ENCODE measurements at places on chromosomes 6 and 20.

- no peak for DNase-seq
These were observed 86.3 kb downstream of the SOD2 start for GRCh38 chr6:159606786-159607185.

GRCh38 chr6:21265730-21266044, 327.9 kb upstream of the SOX4 start:
- DNase-seq = peak; percentile 11

GRCh38 chr6:37280162-37280887, 22.4 kb upstream of the TMEM217 start:
- DNase-seq = no peak

DNA sequence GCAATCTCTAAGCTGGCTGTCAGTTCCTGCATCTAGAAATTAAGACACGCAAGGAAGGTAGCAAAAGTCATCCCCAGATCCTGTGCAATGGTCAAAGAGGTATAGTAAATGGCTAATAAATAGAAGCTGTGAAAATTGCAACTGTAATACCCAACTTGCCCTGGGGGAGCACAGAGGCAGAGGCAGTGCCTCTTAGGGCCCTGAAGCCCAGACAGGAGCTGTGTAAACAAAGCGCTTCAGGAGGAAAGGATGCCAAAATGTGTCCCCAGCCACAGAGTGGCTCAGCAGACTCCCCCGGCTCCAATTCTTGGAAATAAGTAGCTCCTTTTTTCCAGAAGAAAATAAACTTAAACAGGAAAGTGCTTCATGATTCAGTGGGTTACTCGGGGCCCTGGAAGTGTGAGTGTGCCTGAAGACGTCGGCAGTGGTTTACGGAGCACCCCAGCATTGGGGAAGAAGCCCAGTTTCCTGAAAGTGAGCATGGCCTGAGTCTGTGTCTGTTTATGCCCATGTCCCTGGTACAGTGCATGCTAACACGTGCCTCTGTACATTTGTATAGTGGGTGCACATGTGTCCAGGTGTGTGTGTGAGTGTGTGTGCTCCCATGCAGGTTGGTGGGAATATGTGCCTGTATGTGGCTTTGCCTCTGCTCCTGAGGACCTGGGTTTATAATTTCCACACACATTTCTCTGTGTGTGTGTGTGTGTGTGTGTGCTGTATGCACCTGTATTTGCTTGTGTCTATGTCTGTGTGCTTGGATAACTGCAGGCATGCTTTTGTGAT, 246.7 kb downstream of the MAFB start:
- no peak for DNase-seq

- peak; percentile 20 for DNase-seq
These were observed 12.1 kb downstream of the LGSN start for GRCh38 chr6:63307581-63308246.

DNA sequence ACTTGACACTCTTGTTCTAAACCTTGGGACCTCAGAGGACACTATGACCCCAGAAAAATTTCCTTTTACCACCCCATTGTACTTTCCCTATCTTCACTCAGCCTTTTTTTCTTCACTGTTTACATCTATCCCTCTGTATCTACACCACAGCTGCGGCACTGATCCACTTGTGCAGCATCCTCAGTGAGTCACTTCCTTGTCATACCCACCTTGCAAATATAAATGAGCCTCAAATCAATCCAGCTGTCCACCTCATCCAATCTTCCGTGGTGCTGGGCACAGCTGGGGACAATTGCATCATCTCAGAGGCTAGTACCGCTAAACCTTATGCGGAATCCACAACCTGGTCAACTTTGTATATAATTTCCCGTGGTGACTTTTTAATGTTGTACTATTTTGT, 710.5 kb downstream of the QKI start:
- no peak for DNase-seq

DNA sequence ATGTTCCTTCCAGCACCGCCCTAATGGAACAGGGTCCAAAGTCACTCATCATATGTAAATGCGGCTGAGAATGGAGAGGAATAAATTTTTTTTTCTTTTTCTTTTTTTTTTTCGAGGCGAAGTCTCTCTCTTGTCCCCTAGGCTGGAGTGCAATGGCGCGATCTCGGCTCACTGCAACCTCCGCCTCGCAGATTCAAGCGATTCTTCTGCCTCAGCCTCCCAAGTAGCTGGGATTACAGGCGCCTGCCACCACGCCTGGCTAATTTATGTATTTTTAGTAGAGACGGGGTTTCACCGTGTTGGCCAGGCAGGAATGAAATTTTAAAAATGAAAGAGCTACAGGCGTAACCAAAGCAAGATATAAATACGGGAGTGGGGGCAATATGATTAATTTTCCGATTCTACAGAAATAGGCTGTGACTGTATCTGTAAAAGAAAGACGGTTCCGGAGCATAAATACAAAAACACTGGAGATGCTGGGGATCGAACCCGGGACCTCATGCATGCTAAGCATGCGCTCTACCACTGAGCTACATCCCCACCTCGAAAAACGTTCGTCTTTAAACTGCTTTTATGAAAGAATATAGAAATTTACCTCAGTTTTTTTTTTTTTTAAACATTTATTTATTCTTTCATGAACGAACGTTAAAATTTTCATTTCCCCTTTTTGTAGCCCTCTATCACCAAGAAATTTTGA, 132.2 kb downstream of the GPX5 start:
- no peak for DNase-seq

- no peak for DNase-seq
These were observed 518.1 kb upstream of the JARID2 start for GRCh38 chr6:14727494-14728395.

DNA sequence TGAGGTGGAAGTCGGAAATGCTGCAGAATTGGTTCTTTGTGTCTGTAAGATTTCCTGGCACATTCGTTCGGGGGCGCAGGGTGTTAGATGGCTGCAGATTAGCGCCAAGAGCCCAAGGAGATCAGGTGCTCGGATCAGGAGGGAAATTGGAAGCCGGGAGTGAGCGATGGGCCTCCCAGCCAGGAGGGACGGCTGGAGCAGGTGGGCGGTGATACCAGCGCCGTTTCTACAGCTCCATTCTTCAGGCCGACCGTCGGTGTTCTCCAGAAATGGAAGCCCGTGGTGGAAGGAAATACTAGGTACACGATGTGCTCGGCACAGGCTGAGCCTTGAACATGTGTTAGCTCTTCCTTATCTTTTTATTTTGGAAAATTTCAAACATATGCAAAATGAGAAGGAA, 6.5 kb downstream of the SIRPA start:
- DNase-seq = no peak

DNA sequence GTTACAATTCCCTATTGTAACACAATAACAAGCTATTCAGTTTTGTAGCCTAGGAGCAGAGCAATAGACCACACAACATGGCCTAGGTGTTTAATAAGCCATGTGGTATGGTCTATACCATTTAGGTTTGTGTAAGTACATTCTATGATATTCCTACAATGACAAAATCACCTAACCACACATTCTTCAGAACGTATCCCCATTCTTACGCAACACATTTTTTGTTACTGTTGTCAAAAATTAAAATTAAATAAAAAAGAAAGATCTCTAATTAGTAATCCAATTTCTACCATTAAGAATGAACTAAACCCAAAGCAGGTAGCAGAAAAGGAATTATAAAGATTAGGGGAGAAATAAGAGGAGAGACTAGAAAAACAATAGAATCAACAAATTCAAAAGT, 44.0 kb downstream of the RANBP9 start:
- DNase-seq = no peak

DNA sequence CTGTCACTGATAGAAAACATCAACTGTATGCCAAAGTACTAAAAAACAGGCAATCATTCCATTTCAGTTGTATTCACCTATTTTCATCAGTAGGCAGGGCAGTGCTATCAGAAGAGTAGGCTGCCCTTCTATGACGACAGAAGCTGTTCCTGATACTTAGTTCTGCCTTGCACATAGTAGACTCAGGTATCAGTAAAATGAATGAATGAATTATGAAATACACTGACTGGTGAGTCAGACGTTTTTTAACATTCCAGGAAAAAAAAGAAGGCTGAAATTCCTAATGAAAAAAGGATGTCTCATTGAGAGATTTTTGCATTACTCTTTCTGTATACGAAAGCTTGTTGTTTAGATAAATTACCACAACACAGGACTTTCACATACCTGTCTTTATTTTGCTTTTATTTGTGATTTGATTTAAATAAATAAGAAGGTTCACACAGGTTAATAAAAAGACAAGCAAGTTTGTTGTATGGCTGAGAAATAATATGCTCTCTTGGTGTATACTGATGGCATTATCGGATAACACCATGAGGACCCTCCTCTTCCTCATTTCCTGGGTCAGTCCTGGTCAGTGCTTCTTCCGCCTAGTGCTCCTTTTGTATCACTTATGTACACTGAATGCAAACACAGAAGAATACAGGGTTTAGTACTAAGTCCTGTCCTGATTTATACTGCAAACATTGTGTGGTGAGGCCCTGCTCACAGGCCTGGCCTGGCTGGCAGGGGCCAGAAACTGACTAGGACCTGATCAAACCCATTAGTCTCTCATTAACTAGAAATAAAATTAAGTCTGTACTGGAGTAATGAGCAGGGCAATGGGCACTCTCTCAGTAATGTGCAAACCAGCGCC, 39.4 kb upstream of the SPDEF start:
- peak; percentile 23 for DNase-seq

DNA sequence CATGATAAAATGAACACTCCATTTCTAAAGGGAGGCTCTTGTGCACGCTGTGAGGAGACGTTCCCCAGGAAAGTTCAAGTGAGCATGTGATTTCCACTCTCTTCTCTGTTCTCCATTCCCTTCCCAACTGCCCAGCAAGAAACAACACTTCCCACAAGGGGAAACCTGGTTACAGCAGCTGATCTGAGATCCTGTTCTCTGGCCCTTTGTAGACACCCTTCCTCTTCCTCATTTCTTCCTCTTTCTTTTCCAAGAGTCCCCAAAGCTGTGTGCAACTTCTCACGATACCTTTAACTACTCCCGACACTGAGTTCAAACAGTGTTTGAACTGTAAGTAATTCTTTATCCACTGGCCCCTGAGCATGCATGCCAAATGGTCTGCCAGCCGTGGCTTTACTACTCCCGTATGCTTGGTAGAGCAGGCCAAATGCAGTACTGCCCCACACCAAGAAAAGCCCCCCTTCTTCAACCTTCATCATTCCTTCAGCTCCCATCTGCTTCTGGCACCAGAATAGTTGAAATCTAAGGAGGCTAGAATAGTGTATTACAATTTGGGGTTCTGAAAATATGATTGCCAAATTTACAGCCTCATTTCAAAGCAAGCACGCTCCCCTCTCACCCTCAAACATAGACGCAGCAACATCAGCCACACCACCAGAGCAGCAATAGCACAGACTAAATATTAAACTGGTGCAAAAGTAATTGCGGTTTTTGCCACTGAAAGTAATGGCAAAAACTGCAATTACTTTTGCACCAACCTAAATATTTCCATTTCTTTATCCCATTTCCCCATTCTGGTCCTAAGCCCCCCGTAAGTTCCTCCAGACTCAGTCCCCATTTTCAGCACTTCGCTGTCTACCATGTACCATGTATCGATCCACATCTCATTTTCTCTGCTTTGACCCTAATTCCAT, 4.3 kb downstream of the HLA-DMB start:
- DNase-seq = no peak

DNA sequence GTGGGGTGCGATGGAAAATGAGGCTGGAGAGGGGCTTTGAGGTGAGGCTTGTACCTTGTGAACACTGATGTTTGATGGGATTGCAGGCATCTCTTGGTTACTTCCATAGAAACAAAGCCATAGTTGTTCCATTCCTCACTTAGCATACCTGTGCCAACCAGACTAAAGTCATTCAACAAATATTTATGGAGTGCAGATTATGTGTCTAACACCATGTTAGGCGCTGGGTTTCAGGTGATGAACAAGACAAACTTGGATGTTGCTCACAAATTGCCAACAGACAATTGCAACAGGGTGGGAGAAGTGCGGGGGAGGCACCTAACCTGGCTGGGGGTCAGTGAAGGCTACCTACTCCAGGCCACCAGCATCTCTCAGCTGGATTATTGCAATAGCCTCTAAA, 1.5 kb downstream of the TTPAL start:
- no peak for DNase-seq

- DNase-seq = no peak
These were observed 499.5 kb upstream of the RNF217 start for GRCh38 chr6:124462750-124463149.

- DNase-seq = no peak
These were observed 739 bp downstream of the GSS start for GRCh38 chr20:34954904-34955230.

DNA sequence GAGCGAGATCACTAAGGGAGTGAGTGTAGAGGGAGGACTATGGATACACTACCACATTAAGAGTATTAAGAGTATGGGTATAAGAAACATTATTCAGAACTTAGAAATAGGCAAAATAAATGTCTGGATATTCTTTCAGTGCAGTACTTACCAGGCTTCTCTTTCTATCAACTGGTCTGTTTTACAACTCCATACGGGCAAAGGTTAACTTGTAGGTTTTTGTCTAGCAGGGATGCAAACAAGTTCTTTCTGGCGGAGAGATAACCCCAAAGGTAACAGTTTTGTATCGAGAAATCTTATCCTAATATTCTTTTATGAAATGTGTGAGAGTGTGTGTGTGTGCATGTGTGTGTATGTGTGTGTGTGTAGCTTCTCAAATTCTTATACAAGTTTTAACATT, 186.2 kb downstream of the ARHGAP18 start:
- DNase-seq = no peak

- DNase-seq = no peak
These were observed 70.4 kb upstream of the PTPN1 start for GRCh38 chr20:50439539-50440453.

- no peak for DNase-seq
These were observed 1021.6 kb downstream of the EYS start for GRCh38 chr6:64685401-64685800.

- DNase-seq = no peak
These were observed 4.8 kb downstream of the SLC32A1 start for GRCh38 chr20:38728911-38729642.

- DNase-seq = no peak
These were observed 60.1 kb upstream of the PRSS16 start for GRCh38 chr6:27187231-27188060.

- DNase-seq = no peak
These were observed 31.8 kb upstream of the ULBP3 start for GRCh38 chr6:150100745-150101144.

DNA sequence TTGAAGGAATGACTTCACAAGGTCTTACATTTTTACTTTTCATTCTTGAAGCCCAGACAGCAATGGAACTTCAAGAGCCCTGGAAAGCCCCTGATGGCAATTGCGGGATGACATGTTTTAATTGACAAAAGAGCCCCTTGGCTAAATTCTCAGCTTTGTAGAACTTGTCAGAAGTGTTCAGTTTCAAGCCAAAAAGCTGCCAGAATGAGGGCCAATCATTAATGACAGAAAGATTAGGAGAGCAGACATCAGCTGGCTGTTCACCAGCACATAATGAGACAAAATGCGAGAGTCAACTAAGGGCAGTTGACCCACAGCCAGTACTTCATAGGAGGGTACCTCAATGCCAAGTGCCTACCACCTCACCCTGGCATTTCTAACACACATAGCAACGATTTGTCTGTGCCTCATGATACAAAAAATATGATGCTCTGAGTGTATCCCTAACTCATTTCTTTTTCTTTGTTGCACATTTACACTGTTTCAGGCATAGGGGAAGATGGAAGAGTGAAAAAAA, 243.1 kb downstream of the MYLK4 start:
- DNase-seq = no peak

Measured in AG09309 (cell line).